Nucleus accumbens (tissue), 56 donors: ENCODE measurements at places on chromosomes 2 and 18.

- DNase-seq = no peak
Measured at GRCh38 chr2:172279813-172280212, 147.6 kb upstream of the ITGA6 start.

DNA sequence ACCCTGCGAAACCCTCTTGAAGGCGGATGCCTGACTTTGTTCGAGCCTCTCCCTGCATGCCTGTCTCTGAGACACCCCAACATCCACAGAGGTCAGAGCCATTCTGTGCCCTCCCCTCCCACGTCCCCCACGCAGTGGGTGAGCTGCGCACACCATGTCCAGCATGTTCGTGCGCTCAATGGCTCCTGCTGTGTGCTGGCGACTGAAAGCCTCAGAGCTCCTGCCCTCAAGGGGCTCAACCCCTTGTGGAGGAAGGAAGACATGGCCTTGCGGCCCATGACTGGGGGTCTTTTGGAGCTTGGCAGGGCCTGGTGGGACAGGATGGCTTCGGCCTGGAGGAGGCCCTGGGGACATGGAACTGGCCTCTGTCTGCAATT lies 45.7 kb downstream of the ANKMY1 start:
- no peak for DNase-seq

DNA sequence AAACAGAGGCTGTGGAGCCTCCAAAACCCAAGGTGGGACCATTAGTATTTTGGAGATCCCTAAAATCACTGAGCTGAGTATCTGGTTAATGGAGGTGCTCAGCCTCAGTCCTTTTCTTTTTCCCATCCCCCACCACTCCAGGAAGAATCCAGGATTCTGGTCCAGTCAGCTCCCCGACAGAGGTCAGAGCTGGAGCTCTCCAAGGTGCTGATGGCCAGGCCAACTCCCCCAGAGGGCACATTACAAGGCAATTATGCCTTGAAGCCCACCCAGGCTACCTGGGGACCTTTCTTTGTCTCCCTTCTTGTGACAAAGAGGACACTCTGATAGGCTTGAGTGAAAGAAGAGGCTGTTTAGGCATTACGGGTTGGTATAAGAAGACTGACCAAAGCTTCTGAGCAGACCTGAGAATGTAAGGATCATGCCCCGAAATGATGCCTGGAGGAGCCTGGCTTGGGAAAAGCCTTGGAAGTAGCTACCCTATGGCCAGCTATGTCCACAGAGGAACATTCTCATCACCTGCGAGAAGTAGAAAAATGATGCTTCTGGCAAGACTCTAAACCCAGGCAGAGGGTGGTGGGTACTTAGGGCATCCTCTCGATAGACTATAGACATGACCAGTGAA lies 102.5 kb upstream of the LDAH start:
- no peak for DNase-seq

GRCh38 chr18:5391409-5391808 lies 95.9 kb upstream of the ZBTB14 start:
- no peak for DNase-seq

- no peak for DNase-seq
Measured at GRCh38 chr2:20346565-20347381, 3.9 kb downstream of the PUM2 start.

- DNase-seq = no peak
Measured at GRCh38 chr2:16070648-16070971, 130.3 kb downstream of the MYCN start.

DNA sequence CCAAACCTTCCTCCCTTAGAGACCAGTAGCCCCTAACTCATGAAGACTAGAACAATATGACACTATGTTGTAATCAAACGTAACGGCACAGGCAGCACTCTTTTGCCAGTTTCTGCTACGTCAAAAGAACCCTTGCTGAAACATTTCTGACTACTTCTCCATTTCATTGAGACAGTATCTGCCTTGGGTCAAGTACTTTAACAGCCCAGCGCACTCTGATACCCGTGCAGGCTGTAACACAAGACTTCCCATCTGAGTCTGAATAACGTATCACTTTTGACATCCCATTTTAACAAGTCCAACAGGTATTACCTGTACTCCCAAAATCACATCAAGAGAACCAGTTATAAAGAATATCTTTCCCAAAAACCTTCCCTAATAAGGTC lies 38.4 kb downstream of the TBC1D8 start:
- DNase-seq = no peak

- no peak for DNase-seq
Measured at GRCh38 chr2:133433455-133434451, 134.5 kb downstream of the NCKAP5 start.

GRCh38 chr2:64722291-64723044 lies 68.8 kb upstream of the SERTAD2 start:
- DNase-seq = no peak

GRCh38 chr2:212915121-212915782 lies 236.2 kb downstream of the IKZF2 start:
- no peak for DNase-seq

DNA sequence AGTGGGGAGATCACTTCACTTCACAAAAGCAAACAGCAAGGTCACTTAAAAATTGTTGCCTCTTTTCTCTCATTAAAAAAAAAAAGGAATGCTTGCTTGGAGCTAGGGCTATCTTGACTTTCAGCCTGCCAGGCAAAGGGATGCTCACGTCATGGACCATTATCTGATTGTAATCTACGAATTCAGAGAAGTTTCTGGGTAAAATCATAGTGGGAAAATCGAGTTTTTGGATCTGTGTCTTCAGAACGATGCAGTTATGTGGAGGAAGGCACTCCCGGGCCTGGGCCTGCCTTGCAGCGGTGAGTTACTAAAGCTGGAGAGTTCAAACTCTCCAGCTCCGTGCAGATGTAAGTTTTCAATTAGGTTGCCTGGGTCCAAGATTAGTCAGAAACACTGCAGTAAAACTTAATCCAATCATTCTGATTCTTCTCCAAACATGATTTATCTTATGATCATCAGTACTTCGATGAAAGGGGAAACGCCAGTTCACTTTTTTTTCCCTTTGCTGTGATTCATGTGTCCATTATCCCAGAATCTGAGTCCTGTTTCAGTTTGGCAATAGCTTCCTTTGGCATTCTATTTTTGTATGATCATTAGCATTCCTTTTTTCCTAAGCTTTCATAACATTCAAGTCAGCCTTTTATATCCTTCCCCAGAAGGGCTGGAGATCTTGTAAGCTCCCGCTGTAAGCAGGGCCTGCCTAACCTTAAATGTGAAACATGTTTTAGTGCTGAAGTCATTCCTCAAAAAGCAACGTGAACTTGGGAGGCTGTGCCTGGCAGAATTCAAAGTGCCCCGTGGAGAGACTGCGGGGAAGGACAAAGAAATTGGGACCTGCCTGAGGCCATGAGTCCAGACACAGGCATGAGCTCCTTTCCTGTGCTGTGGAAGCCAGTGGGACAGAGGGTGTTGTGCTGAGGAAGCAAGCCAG lies 119.3 kb upstream of the TWIST2 start:
- DNase-seq = no peak

GRCh38 chr18:61995618-61996017 lies 102.8 kb upstream of the RNF152 start:
- DNase-seq = no peak

DNA sequence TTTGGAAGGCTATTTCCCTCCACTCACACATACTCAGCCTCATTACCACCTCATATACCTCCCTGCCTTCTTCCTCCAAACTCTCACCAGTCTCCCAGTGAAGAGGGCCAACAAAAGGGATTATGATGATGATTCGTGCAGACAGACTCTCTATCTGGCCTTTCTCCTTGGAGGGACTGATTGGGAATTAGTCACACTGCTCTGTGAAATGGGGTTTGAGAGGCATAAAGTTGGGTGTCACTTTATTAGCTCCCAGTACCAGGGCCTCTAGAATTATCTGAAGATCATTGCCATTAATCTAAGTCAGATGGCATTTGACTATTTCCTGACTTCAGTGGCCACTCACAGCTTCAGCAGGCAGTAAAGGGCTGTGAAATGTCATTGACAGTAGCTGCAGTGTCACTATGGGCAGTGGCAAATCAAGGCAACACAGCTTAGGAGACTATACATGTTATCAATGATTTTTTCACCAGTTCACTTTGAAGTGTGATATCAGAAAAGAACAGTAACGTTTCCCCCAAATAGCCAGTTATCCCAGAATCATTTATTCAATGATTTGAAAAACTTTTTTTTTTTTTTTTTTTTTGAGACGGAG lies 17.4 kb downstream of the CNRIP1 start:
- DNase-seq = no peak

GRCh38 chr2:44969936-44970335 lies 28.4 kb downstream of the SIX3 start:
- DNase-seq = no peak

DNA sequence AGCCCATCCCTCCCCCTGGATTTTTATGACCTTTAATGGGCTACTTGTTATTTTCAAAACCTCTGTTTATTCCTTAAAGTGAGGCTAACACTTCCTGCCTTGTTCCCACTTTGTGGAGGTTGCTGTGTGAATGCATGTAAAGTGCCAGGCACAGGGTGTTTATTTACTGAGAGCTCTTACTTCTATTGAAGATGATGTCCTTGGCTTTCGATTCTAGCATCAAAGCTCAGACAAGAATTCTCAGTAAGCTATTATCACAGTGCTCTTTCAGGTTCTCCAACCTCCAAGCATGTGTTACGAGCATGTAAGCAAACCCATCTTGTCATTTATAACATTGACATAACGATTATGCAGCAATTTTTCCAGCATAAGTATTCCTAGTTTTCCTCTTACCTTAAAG lies 44.2 kb downstream of the DPYSL5 start:
- no peak for DNase-seq

- DNase-seq = no peak
Measured at GRCh38 chr18:47791461-47791985, 138.9 kb downstream of the SMAD2 start.

DNA sequence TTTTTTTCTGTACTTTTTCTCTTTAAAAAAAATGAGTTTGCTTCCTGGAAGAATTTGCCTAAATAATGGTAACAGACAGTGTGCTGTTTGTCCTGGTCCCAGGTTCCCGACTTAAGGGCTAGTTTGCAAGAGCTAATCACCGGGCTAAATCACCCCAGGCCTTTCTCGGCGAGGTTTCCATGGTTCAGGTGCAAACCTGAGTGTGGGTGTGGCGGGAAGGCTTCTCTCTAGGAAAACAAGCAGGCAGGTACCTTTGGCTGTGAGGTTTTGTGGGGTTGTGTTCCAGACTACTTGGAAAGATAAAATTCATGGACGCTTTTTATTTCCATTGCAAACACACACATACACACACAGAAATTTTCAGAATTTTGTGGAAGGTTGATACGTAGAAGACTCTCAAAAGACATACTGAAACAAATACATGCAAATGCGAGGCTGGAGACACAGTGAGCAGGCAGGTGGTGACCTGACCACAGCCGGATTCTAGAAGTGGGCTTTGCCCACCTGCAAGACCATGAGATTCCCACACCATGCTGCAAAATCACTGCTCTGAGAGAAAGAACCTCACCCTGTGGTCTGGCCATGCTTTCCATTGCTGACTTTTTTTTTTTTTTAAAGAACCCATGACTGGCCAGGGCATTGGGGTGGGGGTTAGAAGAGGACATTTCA lies 815 bp downstream of the CNDP1 start:
- DNase-seq = no peak

DNA sequence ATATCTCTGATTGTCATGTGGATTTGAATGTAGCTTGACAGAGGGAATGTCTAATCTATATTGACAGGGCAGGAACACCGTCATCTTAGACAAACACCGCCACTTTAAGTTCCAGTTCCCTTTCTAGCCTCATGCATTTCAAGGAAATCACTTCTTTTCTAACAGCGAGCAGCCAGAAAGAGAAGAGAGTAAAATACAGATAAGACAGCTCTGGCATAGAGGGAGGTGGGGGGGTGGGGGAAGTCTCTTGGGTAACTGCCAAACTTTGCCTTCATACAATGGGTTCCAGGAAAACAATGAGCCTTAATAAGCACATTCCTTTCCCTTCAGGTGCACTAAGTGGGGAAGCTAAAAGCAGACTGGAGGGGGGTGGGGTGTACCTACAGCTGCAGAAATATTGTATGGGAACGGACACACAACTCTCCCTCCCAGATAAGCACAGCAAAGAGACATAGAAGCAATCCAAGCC lies 37.2 kb downstream of the CASP10 start:
- no peak for DNase-seq

DNA sequence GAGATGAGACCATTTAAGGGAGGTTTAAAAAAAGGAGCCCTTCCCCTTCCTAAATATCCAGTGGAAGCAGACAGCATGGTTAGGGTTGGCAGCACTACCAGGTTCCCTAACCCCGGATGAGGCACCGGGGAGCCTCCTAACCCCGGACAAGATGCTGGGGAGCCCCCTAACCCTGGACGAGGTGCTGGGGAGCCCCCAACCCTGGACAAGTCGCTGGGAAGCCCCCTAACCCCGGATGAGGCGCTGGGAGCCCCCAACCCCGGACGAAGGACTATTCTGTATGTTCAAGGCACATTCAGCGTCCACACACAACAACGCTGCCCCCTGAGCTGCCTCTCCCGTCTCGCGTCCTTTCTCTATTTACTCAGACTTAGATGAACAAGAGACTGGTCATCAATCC lies 51.9 kb downstream of the ANKMY1 start:
- no peak for DNase-seq

DNA sequence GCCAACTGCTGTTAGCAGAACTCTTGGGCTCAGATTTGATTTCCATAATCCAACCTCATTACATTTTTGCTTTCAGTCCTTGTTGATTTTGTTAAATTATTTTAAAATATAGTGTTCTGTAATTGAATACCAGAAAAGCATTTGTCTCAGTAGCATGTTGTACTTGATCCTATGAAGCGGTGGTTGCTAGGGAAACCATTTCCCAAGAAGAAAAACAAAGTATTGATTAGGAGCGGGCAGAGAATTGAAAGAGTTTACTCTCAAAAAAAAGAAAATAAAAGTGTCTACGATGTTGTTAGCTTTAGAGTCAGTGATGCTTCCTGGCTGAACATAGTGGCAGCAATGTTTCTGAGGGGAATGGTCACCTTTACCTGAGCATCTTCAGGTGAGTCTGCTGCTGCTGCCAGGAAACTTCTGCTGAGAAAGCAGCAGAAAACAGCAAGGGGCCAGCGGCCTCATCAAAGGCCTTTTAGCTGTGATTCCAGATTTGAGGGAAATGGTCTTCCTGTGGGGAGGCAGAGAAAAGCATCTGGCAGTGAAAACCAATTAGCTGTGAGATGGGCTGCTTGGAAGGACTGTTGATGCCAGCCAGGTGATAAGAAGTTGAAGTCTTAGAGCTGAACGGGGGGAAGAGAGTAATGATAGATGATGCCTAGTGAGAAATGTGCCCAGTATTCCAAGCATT lies 37.1 kb downstream of the CRIM1 start:
- no peak for DNase-seq

- no peak for DNase-seq
Measured at GRCh38 chr2:143807192-143807591, 678.0 kb downstream of the ARHGAP15 start.

- no peak for DNase-seq
Measured at GRCh38 chr2:17182399-17182798, 335.8 kb downstream of the RAD51AP2 start.

GRCh38 chr2:84212611-84213314 lies 246.3 kb downstream of the SUCLG1 start:
- no peak for DNase-seq

GRCh38 chr18:24793742-24794141 lies 333.3 kb downstream of the HRH4 start:
- DNase-seq = no peak

GRCh38 chr2:59806486-59806885 lies 747.0 kb downstream of the BCL11A start:
- no peak for DNase-seq
